ENCODE measurements at places on chromosomes 6 and 20. TPM values are rescaled to one million over a fixed set of nuclear protein-coding genes. Genes with fewer than 3 reads are reported as not detected.

Gene F13A1
- 18.3 TPM for total RNA-seq

DNA sequence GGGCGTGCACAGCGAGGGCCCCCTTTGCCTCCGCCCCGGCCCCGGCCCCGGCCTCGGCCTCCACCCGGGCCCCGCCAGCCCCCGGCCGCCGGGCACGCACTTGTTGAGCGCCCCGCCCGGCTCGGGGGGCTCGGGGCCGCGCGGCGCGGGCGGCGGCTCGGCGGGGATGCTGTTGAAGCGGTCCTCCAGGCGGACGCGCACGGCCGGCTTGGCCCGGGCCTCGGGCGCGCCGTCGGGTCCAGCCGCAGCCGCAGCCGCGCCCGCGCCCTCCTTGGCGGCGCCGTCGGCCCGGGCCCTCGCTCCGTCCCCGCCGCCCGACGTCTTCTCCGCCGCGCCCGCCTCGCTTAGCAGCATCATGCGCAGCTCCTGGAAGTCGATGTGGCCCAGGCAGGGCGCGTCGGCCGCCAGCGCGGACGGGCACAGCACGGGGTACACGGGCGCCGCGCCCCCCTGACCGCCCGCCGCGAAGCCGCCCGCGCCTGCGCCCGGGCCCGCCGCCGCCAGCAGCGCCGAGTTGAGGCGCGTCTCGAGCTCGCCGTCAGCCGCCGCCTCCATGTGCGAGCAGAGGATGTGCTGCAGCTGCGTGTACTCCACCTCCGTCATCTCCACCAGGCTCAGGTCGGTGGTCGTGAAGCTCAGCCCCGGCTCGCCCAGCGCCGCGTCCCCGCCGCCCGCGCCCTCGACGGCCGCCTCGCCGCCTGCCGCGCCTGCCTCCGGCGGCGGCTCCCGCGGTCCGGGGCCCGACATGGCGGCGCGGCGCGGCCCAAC, 514 bp downstream of the TCFL5 start:
- H3K4me1 ChIP-seq = peaks cover 13% of the 10 kb centered on the region
- H3K27me3 ChIP-seq = no peaks in the 10 kb centered on the region
- no peak overlapping the region for H3K27ac ChIP-seq
- H3K36me3 ChIP-seq = peaks cover 2% of the 10 kb centered on the region

DNA sequence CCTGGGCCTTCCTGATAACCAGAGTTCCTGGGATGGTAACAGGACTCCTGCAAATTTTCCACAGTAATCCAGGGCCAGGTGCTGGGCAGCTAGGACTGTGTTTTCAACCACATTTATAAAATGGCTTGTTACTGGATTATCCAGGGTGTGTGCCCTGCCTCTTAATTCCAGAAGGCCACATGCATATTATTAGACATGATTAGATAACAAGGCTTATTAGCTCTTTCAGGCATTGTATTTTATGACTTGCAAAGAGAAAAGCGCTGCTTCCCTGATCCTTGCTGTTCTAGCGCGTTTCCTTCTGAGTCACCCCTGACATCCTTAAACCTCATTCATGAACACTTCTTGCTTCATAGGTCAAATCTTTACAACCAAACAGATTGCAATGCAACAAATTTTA, 208.6 kb downstream of the UST start:
- no peak for DNase-seq
- no peak overlapping the region for H3K27ac ChIP-seq
- H3K4me1 ChIP-seq = no peaks in the 10 kb centered on the region
- no peak overlapping the region for H3K4me3 ChIP-seq

DNA sequence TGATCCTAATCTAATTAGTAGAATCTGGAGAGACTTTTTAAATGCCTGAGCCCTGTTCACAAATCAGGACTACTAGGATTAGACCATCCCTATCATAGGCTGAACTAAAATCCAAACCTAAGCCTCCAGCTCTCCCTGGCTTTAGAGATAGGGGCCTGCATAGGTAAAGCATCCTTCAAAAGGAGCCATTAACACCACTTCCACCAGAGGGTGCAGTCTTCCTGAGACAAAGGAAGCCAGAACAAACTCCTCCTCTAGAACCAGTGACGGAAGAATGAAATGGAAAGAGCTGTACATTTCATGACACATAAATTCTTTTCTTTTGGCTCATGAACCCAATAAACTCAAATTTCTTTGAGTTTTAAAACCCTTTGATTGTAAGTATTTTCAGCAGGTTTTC, 291.2 kb upstream of the ADGRB3 start:
- H3K4me1 ChIP-seq = no peaks in the 10 kb centered on the region
- DNase-seq = no peak
- H3K27ac ChIP-seq = no peak overlapping the region
- no peaks in the 10 kb centered on the region for H3K27me3 ChIP-seq
- H3K4me3 ChIP-seq = no peak overlapping the region

DNA sequence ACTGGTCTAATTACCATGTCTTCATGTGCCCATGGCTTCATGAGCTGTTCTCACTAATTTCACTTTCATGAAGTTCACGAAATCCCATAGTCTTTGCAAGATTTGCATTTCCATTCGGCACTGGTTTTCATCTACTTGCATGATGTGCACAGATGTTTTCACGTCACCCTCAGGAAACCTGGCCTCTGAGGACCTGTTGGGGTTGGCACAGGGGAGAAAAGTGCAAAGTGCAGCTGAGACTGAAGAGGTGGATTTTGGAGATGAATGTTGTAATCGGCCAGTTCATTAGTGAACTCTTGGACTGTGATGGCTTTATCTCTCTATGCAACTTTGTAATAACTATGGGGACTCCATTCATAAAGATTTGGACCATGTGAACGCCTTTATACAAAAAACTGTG, 80.2 kb upstream of the SULF2 start:
- no peak overlapping the region for H3K27ac ChIP-seq
- H3K27me3 ChIP-seq = no peaks in the 10 kb centered on the region
- no peak for DNase-seq
- H3K36me3 ChIP-seq = no peaks in the 10 kb centered on the region
- peaks cover 4% of the 10 kb centered on the region for H3K4me1 ChIP-seq

- H3K4me3 ChIP-seq = no peak overlapping the region
- H3K27ac ChIP-seq = no peak overlapping the region
- peaks cover 11% of the 10 kb centered on the region for H3K4me1 ChIP-seq
- H3K27me3 ChIP-seq = no peaks in the 10 kb centered on the region
These were observed 53.8 kb downstream of the DCBLD1 start for GRCh38 chr6:117536317-117536716.

All from liver (tissue), 10 donors.